ENCODE measurements at places on chromosomes 1 and 21.

GRCh38 chr1:183205196-183205781, 19.2 kb downstream of the LAMC2 start:
- no peak for DNase-seq

DNA sequence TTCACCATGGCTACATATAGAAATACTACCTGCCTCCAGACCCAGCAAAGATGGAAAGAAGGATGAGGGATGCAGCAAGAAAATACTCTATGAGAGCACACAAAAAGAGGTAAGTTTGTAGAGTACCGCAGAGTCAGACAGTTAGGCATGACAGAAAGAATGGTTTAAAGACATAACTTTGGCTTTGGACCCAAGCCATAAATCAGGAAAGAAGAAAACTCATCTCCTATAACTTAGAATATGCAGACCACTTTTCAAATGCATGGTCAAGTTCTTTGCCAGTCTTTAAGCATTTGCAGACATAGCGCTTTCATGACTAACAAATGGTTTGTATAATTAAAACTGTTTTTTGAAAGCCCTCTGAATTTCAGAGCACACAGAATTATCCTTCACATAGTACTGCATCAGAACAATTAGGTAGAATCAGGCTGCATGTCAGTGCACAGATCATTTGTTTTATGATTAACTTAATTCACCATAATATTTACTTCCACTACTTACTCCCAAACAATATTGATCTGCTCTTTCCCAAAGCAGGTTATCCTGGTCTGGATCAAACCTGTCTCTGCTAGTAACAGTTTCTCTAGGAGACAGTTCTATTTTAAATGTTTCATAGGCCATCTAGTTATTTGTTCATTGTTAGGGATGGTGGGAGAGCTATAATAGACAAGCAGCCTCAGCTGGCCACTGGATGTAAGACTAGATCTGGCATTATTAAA, 280.7 kb upstream of the NR5A2 start:
- no peak for DNase-seq

DNA sequence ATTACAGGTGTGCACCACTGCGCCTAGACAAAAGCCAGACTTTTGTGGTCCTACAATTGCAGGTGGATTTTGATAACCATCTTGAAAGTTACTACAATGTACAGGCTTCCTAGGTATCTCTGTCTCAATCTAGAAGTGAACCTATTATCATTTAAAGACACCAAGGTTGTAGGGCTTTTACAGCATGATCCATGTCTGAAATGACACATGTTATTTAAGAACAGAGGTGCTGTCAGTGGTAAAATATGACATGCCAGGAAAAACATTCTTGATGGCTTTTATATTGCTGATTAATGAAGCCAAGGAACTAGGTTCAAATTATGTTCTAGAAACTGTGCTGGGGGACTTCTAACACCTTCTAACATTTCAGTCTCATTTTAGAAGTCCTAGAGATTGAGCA, 253.1 kb downstream of the SDCCAG8 start:
- no peak for DNase-seq

GRCh38 chr1:216742625-216743024, 19.4 kb upstream of the ESRRG start:
- DNase-seq = no peak

GRCh38 chr21:15003463-15004135, 61.2 kb downstream of the NRIP1 start:
- DNase-seq = peak; percentile 80

DNA sequence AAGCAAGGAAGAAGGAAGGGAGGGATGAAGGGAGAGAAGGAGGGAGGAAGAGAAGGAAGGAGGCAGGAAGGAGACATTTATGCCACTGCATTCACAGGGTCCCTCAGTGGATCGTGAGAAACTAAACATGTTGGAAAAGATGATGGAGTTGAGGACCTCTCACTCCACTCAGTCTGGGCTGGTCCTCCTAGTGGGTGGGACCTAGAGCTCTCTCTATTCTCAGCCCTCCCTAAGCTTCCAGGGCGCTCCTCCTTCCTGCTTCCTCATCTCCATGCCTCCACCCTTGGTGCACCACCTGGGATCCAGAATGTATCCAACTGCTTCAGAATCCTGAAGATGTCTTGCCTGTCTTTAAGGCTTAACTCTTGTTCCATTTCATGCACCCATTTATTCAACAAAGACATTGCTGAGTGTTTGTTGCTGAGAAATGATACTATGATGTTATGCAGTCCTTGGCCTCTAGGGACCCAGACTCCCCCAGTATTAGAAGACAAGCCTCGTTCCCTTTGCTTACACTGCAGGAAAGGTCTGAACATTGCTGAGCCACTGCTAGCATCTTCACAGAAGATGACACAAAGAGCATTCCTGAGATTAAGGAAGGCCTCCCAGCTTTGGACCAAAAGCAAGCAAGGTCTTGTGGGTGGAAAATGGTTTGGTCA, 88.5 kb downstream of the BEND5 start:
- DNase-seq = no peak

DNA sequence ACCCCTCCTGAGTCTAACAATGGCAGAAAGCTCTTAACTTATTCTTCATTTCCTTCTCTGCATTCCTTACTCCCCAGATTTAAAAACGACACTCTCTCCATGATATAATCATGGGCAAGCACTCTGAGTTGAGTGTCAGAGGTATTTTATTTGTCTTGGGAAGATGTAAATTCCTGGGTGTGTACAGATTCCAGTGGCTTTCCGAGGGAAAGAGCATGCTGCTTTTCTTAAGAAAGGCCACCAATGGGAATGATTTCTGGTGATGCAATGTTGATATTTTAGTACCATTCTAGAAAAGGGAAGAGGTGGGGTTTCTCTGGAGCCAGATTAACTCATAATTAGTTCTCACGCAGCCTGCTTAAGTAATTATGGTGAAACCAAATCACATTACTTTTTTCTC, 47.8 kb upstream of the BTG3 start:
- DNase-seq = no peak

DNA sequence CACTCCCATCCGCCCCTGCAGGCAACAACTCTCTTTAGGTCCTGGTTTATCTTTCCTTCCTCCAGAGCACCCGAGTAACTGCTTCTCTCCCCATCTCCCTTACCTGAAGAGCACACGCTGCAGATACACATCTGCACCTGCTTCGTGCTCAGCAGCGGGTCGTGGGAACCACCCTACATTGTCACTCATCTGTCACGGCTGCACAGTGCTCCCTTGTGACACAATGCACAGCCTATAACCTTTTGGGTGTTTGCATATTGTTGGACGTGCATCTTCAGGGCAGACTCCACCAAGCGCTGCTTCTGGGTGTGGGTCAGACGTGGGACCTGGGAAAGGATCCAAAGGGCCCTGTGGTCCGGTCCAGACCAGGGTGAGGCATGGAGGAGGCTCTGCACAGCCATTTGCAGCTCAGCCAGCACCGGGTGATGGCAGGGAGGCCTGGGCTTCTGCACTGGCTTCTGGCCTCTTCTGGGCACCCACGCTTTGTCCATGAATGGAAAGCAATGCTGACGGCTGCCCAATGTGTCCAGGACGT, 42.5 kb downstream of the WDR4 start:
- no peak for DNase-seq

GRCh38 chr1:204127597-204128242, 24.1 kb downstream of the ETNK2 start:
- peak; percentile 63 for DNase-seq

DNA sequence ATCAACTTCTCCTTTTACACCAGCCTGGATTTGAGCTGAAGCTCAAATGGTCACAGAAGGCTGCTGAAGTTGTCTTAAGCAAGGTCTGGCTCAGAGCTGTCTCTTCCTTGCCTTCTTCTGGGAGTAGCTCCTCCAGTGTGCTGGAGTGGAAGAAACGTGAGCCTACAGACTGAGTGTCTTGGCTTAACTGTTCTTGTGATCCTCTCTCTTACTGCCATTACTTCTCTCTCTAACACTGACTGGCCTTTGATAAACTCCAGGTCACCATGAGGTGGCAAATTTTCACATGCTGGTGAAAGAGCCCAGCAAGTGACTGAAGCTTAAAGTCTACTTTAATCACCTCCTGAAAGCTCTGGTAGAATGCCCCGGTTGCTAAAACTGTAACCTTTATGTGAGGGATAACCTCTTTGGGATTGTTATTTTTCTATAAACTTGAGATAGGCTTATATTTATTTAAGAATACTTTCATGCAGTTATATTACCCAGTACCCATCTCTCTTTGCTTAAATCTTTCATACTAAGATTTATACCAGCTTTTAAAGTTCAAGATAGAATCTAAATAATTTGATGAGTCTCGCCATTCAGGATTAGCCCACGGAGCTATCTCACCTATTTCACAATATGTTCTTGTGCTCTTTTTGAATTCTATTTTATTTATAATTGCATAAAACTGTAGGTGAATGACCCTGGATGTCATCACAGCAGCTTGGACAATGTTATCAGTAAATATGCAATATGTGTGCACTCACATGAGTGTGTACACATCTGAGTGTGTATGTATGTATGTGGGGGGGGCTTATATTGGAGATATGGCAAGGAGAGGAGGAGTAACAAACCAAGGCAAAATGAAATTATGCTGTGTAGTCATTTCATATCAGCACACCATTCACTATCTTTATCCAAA, 924.0 kb downstream of the LTN1 start:
- no peak for DNase-seq

- DNase-seq = no peak
Observed at GRCh38 chr1:7558041-7558461, 213.0 kb upstream of the VAMP3 start.

DNA sequence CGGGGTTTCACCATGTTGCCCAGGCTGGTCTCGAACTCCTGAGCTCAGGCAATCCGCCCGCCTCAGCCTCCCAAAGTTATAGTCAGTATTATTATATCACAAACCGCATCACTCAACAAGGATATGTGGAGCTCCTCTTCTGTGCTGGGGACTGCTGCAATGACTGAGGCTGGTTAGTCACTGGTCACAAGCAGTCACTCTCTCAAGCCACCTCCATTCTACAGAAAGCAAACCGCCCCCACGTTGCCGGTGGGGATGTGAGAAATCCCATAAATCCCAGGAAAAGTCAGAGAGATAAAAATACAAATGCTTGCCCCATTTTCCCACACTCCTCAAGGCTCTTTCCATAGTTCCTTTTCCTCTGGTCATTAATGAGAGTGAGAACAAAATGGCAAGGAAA, 155.7 kb downstream of the ADSS2 start:
- no peak for DNase-seq

DNA sequence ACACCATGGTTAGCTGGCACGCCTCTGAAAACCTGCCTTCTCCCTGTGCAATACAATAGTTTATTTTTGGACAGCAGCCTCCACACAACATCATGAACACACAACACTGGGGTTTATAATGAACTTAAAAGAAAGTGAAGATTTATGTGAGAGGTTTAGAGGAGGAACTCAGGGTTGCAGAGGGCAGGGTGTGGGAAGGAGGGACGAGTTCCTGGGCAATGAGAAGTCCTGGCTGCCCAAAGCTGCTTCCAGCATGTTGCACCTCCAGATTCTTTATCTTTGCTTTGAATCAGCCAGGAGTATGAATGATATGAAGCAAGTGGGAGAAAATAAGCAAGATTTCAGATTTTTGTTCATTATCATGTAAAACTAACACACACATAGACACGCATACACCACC, 11.3 kb upstream of the LRRC8D start:
- DNase-seq = no peak

GRCh38 chr1:94554580-94554979, 13.0 kb upstream of the F3 start:
- no peak for DNase-seq

DNA sequence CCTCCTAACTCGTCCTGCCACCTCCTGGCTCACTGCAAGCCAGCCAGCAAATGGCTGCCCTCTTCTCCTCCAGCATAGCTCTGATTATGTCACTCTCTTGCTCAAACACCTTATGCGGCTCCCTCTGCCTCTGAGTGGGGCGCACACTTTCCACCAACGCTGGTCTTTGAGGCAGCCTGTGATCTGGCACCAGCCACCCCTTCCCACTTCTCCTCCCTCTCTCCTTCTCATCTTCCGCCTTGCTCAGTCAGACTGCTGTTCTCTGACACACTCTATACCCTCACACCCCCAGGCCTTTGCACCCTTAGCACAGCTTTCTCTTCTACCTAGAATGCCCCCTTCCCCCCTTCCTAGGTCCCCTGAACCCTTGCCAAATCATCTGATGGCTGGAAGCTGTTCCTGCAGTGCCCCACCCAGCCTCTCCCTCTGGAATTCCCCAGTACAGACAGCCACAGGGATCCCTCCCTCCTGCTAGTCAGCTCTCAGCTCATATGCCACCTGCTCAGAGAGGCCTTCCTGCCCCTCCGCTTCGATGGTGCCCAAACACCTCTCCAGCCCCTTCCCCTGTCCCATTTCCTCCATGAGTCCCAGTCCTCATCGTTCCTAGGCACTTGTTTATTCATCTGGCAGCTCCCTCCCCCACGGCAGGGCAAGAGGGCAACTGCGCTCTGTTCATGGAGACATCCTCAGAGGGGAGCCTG, 21.7 kb upstream of the PEF1 start:
- no peak for DNase-seq

DNA sequence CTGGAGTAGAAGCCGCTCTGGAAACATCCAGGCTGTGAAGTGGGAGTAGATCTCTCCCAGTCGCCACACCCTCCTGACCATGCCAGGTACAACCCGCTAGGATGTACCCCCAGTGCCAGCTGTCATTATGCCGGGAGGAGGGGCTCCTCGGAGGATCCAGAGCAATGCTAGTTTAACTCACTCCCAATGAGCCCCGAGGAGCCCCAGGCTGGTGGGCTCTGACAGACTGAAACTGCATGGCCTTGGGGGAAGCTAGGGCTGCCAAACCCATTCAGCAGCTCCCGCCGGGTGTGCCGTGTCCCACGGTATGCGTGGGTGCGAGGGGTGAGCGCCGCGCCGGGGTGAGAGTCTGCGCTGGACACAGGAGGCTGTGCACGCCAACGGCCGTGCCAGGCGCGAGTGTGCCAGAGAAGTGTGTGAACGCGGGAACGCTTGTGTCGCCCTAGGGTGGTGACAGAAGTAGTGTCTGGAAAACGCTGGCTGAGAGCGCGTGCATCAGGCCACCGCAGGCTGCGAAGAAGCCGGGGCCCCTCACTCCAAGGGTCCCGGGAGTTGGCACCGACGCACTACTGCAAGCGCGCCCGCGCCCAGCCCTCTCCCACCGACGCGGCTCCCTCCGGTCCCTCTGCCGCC, 177.1 kb upstream of the EDN2 start:
- DNase-seq = peak; percentile 17

- DNase-seq = no peak
Observed at GRCh38 chr21:38494703-38495102, 3.6 kb downstream of the ERG start.

- no peak for DNase-seq
Observed at GRCh38 chr1:185973645-185974044, 239.5 kb downstream of the HMCN1 start.

DNA sequence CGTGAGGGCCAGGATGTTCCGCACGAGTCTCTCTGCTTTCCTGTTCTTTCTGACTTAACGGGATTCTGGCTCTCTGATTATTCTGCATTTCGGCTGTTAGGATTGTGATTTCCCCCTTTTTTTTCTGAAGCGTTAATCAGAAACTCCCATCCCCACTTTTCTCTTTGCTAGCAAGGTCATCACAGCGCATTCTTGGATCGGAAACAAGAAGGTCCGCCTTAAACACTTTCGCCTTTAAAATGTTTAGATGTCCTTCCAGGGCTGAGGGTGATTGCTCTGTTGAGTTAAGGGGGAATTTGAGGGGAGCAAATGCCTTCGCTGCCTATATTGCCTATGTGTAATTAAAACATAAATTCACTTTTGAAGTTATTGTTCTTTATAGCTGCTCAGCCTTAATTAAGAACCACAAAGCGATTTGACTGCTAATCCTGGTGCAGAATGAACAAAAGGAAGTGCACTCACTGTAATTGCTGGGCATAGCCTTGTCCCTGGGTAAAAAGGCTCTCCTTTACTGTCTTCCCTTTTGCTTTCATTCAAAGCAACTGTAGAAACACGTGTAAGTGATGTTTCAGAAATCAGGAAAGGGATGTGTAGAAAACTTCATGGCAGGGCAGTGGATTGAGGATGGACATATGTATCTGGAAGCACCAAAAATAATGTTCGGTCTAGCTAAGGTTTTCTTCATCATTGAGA, 1.2 kb downstream of the LAMC1 start:
- peak; percentile 13 for DNase-seq
